ENCODE measurements at places on chromosomes 5 and 9.

DNA sequence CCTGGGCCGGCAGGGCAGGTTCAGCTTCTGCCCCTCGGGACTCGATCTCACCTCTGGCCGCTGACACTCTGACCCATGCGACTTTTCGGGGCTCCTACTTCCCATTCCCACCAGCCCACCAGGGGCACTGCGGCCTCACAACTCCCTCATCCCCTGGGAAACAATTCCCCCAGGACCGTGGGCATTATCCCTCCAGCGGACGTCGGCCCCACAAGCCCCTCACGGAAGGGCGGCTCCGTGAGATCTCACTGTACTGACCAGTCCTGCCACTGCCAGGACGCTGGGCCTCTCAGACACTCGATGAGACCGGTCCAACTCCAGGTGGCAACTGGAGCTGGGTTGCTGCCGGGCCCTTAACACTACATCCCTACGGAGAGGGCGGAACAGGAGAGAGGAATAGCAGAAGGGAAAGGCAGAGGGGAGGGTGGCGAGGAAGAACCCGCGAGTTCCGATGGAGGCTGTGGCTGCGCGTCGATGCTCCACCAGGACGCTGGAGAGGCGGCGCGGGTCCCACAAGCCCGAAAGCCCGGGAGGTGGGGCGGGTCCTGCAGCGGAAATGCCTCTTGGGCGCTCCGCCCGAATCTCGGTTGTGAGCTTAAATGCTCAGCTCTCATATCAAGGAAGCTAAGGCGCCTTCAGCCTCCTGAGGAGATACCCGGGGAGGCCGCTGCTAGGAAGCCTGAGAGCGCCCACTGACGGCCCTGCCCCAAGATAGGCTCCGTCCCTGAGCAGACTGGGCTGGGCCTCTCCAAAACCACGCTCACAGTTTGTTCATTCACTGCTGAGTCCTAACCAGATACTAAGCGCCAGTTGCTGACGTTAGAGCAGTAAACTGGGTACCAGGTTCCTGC is 36.3 kb downstream of the VCP start:
- DNase-seq, result peak; percentile 70

DNA sequence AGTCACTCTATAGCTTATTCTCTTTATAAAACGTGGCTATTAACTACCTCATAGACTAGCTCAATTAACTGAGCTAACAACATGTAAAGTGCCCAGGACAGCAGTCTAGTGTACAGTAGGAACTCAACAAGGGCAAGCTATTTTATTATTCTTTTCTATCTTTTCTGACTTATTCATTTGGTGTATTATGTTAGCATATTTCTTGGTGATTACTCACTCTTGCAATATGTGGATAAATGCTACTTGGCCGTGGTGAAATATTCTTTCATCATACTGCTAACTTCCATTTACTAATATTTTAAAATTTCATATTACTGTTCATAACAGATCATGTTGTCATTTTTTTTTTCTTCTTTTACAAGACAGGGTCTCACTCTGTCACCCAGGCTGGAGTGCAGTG is 4.9 kb downstream of the SLC25A51 start:
- DNase-seq, result no peak

DNA sequence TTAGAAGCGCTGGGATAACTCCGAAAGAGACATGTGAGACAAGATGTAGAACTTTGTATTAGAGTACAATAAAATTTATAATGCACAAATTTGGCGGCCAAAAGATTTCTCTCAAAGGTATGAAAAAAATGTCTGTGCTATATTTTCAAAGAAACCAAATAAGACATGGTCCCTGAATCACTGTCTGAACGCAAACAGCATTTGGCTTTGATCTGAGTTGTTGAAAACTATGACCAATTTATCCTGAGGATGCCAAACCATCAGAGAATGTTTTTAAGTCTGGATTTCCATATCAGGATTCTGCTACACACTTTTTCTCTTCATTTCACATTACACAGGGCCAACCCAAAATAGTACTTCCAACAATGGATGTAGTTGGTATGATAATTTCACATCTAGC is 9.9 kb upstream of the GLIS3 start:
- no peak for DNase-seq

GRCh38 chr5:90902651-90903386 is 344.2 kb downstream of the ADGRV1 start:
- no peak for DNase-seq

DNA sequence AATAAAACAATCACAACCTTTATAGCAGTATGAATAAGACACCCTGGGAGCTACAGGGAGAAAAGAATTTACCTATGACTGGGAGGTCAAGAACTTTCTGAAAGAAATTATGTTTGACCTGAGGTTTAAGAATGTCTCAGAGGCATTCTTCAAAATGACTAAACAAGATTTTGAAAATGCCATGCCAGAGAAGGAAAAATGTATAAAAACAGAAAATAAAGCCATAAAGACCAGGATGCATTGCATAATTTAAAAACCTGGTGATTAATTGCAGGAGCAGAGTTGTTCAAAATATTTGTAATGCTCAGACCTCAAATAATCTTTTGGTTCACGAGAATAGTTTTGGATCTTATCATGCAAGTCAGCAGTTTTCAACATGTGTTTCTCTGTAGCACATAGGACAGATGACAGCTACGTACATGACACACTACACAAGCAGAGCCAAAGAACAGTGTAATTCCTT is 954.7 kb upstream of the ARRDC3 start:
- DNase-seq, result no peak
